Stimulated activated CD4-positive, alpha-beta T cell treated with anti-CD3 and anti-CD28 coated beads, Interleukin-15, amount 100 ng/mL, for 1 hour (primary cell): ENCODE measurements at places on chromosomes 1 and 21.

DNA sequence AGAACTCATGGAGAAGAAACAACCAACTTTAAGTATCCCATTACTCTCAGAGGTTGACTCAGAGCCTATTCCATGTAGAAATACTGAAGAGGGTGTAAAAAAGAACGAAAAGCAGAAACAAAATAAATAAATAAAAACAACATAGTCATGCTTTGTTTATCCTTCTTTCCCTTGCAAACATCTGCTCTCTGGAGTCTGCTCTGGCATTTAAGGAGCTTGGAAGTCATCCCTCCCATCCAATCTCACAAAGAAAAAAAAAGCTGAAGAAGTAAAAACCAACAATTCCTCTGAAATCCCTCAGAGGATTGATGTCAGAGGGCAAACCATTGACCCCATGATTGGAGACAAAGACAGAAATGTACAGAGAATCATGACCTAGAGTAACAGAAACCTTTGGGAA is 302.6 kb upstream of the GREM2 start:
- no peak for DNase-seq

- DNase-seq: no peak
These were observed 121.7 kb downstream of the DMRTB1 start for GRCh38 chr1:53580739-53581475.

GRCh38 chr1:3040004-3040403 is 18.7 kb downstream of the ACTRT2 start:
- no peak for DNase-seq

DNA sequence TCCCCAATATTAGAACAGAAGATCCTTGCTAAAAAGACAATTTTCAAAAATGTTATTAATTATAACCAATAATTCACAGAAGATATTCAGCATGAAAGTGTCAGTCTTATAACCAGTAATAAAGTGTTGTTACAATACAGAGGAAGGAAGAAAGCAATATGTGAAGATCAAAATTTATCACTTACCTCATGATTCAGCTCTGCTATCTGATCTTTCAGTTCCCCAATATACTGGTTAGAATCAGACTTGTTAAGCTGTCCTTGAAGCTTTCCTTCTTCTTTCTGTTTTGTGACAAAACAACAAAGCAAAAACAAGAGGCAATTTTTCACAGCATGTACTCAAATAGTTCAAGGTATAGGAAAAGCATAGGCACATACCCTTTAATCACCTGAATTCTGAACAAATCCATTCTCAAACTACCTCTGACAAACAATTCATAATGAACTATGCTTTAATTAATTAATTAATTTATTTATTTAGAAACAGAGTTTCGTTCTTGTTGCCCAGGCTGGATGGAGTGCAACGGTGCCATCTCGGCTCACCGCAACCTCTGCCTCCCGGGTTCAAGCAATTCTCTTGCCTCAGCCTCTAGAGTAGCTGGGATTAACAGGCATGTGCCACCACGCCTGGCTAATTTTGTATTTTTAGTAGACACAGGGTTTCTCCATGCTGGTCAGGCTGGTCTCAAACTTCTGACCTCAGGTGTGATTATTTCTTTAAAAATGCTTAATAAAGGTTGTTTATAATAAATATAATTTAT is 76.9 kb upstream of the GFI1 start:
- DNase-seq: no peak

DNA sequence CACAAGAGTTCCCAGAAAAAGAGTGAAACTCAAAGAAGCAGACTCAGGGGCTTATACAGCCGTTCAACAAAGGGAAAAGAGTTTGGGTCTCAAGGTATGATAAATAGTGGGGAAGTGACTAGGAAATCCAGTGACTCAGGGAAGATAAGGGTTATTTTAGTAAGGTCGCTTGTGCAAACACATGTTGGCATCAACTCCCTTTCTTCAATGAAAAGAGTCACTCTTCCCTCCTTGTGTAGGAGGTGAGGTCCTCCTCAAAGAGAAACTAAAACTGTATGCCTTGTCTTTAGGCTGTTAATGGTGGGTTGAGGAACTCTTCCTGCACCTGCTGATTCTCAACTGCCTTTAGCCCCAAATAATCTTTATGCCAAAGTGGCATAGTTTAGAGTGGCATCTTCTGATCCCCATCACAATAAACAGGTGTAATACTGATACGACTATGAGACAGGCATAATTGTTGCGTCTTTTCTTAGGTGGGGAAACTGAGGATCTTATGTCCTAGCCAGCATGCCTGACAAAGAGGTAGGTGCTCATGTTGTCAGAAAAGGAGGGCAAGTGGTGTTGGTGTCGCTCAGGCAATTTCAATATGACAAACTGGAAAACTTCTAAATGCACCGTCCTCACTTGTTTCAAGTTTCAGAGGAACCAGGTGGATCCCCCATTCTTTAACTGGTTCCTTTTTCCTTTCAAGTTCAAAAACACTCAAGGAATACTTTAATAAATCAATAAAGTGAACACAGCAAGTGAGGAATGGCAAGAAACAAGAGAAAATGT is 294.1 kb upstream of the RUNX1 start:
- no peak for DNase-seq

DNA sequence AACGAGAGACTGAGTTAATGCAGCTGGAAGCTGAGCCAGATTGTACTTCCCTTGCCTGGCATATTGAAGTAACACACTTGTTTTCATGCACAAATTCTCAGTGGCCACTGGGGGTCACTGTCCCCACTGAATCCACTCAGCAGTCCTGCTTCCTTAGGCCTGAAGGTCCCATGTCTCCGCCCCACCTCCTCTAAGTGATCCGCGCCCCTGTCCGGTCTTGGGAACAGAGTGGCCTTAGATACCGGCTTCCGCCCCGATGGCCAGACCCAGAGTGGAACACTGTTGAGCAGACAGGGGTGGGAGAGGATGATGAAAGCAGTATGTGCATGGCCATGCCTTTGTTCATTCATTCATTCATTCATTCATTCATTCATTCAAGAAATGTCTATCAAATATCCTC is 34.8 kb downstream of the CHAF1B start:
- no peak for DNase-seq

DNA sequence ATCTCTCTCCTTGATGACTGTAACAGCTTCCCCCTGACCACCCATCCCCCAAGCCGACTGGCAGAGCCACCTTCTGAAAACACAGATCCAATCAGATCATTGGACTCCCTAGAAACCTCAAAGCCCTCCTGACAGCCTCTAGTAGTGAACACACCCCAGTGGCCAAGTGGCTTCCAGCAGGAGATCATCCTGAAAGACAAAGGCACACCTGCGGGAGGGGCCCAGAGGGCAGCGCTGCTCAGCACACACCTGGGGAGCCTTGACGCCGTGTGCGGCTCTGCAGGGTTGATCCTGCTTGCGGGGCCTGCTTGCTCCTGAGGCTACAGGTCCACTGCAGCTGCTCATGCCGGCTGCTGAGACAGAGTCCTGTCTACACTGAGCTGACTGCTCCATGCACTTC is 41.5 kb downstream of the SLC66A1 start:
- DNase-seq: no peak

DNA sequence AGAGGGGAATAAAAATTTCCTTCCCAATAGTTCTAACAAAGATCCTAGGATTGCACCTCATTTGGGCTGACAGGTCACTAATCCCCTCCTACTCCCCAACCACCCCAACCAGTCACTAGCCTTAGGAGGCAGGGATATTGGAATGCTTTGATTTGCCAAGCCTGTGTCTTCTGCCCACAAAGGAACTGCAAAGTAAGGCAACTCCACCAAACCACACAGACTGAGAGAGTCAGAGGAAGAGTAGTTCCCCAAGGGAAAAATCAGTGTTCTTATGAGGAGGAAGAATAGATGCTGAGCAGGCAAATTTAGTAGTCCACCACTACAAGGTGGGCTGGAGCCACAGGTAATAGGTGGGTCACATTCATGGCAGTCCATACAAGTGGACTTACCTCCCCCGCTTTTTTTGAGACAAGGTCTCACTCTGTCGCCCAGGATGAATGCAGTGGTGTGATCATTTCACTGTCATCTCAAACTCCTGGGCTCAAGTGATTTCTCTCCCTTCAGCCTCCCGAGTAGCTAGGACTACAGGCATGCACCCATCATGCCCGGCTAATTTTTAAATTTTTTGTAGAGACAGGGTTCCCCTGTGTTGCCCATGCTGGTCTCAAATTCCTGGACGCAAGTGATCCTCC is 3.7 kb upstream of the TMEM39B start:
- no peak for DNase-seq

GRCh38 chr1:3687504-3687903 is 35.2 kb downstream of the TP73 start:
- no peak for DNase-seq

GRCh38 chr1:94215955-94216354 is 21.4 kb downstream of the ARHGAP29 start:
- DNase-seq: no peak

- DNase-seq: no peak
These were observed 113.1 kb upstream of the COL6A1 start for GRCh38 chr21:45868488-45868887.

DNA sequence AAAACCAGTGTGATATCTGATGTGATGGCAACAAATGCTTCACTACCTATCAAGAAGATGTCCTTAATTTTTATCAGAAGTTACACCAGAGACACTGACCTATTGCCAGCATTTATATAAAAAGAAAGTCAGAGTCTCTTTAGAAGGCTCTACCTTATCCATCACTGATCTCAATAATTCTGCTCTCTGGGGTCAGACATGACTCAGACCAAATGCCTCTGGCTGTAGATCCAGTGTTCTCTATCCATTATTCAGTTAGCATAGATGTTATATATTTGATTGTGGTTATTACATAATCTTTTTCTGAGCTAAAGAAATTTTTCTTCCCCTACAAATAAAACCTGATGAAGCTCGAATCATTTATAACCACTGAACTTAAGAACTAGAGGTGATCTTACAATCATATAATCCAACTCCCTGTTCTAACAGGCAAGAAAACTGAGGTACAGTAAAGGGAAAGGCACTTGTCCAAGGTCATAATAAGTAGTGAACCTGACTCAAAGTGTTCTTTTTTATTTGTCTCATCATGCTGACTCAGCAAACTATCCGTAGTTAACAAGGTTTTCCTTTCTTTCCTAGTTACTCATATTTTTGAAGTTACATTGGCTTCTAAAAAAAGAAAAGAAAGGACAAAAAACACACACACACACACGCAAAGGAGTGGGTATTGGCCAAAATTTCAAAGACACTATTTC is 43.6 kb upstream of the ESRRG start:
- no peak for DNase-seq

DNA sequence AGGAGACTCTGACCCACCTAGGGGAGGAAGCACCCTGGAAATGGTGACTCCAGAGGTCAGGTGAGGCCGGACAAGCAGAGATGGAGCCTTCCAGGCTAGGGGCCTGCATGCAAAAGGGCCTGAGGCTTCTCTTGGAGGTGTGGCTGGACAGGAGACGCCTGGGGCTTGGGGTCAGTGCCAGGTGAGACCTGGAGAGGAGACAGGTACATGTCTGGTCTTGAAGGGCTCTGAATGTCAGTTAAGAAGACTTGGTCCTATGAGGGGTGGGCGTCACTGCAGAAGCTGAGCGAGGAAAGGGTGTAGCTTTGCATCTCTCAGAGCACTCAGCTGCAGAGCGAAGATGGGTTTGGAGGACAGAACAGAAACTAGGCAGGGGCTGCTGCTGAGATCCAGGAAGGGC is 14.3 kb downstream of the LRP8 start:
- no peak for DNase-seq

- no peak for DNase-seq
These were observed 120.2 kb downstream of the ZC3H11B start for GRCh38 chr1:219492717-219493116.

DNA sequence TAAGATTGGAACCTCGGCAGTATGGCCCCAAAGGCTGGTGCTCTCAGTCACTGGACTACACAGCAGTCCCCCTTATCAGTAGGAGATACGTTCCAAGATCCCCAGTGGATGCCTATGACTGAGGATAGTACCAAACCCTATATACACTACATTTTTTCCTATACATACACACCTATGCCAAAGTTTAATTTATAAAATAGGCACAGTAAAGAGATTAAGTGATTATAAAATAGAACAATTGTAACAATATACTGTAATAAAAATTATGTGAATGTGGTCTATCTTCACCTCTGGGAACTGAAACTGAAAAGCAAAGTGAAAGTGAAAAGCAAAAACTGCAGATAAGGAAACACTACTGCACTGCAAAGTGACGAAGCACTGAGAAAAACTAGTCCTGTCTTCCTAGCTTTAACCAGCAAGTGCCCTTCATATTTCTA is 96.8 kb downstream of the INTS7 start:
- DNase-seq: no peak

- no peak for DNase-seq
These were observed 563.2 kb upstream of the ADGRL2 start for GRCh38 chr1:81237473-81238089.

GRCh38 chr1:24898909-24899439 is 31.1 kb downstream of the RUNX3 start:
- no peak for DNase-seq

GRCh38 chr1:34147301-34147700 is 17.7 kb downstream of the CSMD2 start:
- no peak for DNase-seq
